ENCODE measurements at places on chromosomes 3 and 15.

DNA sequence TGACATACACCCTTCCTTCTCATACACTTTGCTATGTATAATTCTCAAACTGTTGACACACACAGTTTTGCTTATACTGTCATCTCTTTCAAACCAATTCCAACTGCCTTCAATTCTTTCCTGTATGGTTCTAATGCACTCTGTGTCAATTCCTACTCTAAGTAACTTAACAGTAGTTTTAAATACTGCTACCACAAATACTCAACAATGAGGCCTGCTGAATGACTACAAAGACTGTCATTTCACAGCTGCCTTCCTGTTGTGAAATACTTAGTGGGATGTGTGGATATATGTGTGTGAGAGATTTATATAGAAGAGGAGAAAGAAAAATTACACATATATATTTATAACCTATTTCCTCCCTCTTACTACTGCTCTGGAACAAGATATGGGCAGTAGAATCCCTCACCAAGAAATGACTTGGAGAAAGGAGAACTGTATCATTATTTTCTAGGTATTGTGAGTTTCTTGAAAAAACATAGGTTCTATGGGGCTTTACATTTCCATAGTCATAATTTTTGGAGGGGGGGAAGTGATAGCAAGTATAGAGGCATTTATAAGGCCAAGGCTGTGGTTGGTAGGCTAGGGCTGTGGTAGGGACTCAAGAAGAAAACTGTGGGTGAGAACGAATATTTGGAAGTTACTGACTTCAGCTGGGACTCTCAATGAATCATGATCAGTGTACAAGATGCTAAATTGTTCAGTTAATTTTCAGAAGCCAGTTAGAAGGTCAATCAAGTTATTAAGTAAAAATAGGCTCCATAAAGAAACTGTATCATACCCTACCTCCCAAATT lies 88.7 kb downstream of the ANKRD28 start:
- DNase-seq: no peak

DNA sequence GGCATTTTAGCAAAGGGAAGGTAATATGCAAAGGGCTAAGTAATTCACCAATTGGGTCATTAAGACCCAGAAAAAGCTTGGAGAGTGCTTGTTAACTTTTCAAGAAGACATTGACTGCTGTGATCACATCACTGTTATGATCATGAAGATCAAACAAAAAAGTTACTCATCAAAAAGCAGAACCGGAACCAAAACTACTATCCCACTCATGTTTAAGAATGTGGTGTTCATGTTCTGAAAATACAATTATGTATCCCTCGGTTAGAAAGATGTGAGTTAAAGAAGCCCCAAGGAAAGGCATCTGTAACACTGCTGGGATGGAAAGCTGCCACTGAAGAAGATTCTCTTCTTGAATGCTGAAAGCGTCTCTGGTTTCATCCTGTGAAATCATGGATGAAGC lies 32.6 kb downstream of the BBX start:
- no peak for DNase-seq

DNA sequence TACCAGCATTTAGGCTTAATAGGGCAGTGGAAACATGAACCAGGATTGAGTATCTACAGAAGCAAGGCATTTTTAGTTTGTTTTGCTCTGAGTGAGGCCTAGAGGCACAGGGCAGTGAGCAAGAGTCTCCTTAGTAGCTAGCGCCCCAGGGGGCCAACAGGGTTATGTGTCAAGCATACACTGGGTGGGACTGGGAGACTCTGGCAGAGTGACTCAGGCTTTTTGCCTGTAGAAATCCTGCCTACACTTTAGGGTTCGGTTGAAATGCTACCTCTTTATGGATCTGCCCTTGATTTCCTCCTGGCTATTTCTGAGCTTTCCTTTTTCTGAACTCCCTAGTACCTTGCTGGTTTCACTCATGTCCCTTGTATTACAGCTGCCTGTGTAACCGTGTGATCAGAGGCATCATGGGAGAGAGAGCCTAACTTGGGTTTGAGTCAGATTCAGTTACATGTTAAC lies 72.2 kb downstream of the TOP2B start:
- no peak for DNase-seq

DNA sequence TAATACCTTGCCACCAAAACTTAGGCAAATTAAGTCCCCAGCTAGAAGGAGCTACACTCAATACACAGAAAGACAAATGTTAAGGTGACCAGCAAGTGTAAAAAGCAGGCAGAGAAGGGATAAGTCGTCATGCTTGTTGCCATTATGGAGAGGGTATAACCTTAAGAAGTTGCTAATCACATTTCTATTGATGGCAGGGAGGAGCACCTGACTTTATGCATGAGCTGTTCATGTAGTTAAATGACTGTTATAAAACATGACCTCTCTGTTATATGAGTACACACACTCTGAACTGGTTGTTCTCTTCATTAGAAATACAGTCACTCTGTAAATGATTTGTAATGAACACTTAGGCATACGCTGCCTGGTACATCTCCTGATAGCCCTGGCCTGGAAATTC lies 6.6 kb upstream of the CCNL1 start:
- no peak for DNase-seq

DNA sequence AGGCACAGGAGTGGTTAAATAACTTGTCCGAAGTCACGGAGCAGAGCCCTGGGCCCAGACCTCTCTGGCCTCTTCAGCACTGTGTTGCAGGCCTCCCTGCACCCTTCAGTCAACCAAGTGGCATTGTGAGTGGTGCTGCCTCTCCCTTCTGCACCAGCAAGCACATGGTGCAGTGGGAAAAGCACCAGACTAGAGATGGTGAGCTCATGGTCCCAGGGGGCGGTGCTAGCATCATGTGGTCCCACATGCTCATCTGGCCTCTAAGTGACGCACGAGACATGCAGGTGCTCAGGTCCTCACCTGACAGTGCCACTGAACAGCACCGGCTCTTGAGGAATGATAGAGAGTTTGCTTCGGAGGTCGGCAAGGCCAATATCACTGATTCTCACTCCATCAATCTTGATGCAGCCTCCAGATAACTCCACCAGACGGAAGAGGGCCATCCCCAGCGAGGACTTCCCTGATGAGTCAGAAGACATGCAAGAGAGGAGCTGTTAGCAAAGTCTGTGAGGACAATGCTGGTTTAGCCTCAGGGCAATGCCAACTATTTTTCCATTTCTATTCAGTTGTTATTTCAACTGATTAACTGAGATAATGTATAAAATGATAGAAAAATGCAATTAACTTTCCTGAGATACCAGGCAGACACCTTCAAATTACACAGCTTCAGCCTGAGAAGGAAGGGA lies 53.1 kb upstream of the PARL start:
- no peak for DNase-seq

DNA sequence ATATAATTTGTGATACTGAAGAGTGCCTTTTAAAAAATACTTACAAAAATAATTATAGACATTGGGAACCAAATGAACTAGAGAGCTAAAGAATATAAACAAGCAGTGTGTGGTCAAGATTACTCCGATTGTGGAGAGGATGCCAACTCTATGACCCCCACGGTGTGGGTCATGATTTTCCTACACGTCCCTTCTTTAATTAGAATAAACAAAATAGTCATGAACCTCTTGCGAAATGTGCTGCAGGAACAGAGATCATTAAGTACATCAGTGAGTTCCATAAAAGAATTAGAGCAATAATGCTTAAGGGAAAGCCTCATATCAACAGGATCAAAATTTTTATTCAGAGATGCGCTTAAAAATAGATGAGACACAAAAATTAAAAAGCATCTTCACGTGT lies 476.6 kb upstream of the ROBO1 start:
- DNase-seq: no peak

DNA sequence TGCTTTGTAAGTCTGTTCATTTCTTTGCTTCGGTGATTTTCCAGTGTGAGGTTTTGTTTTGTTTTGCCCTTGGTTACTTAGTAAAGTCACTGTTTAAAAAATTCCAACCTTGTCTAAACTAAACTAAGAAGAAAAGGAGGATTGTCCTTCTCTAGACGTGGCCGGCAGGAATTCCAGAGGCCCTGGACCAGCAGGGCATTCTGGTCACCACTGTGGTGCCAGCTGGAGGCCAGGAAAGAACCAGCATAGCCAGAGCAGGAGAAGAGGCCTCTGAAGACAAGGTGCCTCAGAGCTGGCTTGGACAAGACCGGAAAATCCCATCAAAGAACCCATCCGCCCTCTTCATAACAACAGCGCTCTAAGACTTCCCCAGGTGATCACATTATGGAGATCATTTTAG lies 8.2 kb downstream of the PLOD2 start:
- no peak for DNase-seq

- no peak for DNase-seq
Measured at GRCh38 chr15:101128221-101129015, 123.4 kb downstream of the CHSY1 start.
